Activated CD4-positive, alpha-beta memory T cell treated with anti-CD3 and anti-CD28 coated beads, Interleukin-2, amount 10 ng/mL, durations not matched to agents 7 days and 5 days (primary cell): ENCODE measurements at places on chromosomes 4 and X.

DNA sequence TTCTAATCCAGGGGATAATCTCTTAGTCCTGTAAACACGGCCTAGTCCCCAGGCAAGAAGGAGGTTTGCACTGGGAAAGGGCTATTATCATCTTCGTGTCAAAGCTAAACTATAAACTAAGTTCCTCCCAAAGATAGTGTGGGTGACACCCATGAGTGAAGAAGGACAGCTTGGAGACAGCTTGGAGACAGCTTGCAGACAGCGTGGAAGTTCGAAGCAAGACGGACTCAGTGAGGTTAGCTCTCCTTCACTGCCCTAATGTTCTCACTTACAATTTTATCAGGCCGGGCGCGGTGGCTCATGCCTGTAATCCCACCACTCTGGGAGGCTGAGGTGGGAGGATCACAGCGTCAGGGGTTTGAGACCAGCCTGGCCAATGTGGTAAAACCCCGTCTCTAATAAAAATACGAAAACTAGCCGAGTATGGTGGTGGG, 19.2 kb upstream of the PLCXD1 start:
- no peak for DNase-seq

GRCh38 chr4:94412658-94413038, 39.1 kb upstream of the PDLIM5 start:
- DNase-seq: no peak

DNA sequence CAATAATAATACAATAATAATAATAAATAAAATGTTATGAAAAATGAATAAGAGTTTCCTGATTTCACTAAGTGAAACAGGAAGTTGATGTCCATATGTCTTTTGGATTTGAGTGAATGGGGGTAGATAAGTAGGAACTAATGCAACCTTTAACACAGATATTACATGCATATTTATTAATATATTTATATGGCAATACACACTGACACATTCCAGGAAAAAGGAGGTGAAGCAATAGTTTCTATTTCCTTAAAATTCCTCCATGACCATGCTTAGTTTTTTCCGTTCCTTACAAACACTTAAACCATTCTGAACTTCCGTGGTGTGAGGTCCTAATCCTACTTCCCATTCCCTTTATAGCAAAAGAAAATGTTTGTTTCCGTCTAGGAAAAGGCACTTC, 48.3 kb downstream of the ATXN3L start:
- no peak for DNase-seq

GRCh38 chr4:169309326-169309967, 38.7 kb upstream of the SH3RF1 start:
- DNase-seq: no peak

DNA sequence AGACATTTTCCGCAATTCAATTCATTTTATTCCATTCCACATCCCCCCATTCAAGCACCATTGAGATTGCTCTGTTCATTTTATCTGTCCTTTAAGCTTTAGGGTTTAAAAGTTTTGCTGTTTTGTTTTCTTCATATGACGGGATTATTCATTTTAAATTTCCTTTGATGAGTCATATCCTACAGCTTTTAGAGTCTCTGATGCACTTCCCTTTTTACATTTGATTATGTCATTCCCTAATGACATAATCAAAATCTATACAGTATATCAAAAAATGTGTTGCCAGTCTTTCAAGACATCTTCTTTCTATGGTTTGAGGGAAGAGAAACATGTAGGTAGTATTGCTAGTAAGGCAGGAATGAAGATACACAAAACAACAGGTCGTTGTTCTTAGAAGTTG, 456.3 kb downstream of the PDGFC start:
- no peak for DNase-seq

GRCh38 chr4:123776267-123776666, 379.7 kb downstream of the SPRY1 start:
- no peak for DNase-seq

DNA sequence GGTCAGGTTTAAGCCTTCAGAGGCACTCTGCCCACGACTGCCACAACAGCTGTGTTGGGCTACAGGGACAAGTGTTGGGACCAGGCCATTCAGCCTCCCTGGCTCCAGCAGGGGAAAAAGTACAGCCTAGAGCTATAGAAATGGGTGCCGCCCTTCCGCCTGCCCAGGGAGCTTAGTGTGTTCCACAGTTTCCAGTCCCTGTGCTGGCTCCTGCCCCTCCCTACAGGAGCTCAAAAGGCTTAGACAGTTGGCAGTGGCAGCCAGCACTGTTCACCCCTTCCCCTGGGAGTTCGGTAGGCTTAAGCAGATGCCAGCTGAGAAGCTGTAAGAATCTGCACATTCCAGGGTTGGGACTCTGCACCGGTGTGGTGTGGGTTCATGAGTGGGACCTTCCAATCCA, 408.2 kb upstream of the INTU start:
- DNase-seq: no peak

GRCh38 chr4:186934841-186935443, 211.3 kb upstream of the FAT1 start:
- DNase-seq: no peak

- no peak for DNase-seq
Measured at GRCh38 chr4:172035562-172035961, 222.4 kb downstream of the GALNTL6 start.

GRCh38 chr4:166198041-166198440, 325.0 kb downstream of the TLL1 start:
- DNase-seq: no peak

DNA sequence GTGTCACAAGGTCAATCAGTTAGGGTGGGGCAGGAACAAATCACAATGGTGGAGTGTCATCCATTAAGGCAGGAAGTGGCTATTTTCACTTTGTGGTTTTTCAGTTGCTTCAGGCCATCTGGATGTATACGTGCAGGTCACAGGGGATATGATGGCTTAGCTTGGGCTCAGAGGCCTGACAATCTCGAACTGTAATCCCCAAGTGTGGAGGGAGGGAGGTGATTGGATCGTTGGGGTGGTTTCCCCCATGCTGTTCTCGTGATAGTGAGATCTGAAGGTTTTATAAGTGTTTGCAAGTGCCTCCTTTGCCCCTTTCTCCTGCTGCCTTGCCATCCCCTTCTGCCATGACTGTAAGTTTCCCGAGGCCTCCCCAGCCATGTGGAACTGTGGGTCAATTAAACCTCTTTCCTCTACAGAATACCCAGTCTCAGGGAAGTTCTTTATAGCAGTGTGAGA, 36.7 kb upstream of the STS start:
- DNase-seq: no peak

GRCh38 chr4:85741921-85742591, 267.1 kb downstream of the ARHGAP24 start:
- no peak for DNase-seq

DNA sequence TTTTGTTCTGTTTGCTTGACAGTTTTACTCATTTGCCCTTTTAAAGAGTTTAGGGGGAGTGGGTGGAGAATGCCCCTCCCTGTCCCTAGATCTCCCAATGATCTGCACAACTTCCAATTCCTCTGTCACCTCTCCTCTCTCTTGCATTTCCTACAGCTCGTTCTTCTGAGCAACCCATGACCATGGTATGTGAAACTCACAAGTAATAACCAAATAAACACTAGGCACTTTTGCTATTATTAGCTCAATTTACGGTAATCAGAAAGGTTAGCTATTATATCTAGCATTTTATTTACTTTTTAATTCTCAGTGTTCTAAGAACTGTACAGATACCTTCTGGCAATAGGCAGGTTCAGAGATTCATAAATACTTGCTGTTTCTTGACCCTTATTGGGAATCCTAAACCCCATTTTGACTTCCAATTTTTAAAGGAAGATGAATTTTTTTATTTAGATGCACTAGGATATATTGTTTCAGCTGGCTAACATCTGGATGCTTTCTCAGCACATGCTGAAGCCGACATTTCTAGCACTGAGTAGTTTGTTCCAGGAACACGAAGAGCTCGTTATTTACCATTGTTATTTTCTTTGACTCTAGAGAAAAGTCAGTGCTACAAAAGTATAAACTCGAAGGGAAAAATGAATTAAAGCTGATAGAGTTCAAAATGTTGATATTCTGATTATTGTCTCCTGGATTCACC, 194.7 kb upstream of the TLL1 start:
- DNase-seq: no peak

DNA sequence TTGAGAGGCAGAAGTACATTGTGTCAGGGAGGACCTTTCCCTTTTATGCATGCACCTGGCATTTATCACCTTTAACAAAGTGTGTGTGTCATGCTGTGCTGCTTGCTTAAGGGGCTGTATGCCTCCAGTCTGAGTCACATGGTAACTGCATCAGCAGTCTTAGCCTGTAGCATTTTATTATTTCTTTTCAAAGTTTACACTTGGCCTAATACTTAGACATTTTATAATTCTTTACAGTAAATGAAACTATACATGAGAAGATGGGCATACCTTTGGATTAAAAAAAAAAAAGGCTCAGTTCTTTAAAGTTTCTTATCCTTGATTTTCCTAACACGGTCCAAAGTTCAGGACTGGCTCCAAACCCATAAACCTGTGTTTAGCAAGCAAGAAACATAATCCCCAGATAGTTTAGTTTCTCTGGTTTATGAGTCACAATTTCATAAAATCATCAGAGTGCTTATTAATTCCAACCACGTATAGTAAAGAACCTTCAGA, 14.6 kb downstream of the NPNT start:
- no peak for DNase-seq

GRCh38 chr4:122776916-122777315, 44.4 kb downstream of the BBS12 start:
- DNase-seq: no peak

DNA sequence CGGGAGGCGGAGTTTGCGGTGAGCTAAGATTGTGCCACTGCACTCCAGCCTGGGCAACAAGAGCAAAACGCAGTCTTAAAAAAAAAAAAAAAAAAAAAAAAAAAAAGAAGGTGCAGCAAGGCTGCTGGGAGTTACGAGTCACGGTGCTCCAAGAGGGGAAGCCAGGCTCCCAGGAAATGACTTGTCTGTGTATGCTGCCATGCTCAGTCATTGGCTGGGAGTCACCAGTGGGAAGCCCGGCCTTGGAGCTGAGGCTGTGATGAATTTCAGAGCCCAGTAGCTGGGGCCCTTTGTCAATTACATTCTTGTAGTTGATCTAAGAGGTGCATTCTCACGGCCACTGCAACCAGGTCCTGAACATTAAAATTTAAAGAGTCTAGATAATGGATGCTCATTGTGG, 1105.1 kb upstream of the TENM3 start:
- no peak for DNase-seq

DNA sequence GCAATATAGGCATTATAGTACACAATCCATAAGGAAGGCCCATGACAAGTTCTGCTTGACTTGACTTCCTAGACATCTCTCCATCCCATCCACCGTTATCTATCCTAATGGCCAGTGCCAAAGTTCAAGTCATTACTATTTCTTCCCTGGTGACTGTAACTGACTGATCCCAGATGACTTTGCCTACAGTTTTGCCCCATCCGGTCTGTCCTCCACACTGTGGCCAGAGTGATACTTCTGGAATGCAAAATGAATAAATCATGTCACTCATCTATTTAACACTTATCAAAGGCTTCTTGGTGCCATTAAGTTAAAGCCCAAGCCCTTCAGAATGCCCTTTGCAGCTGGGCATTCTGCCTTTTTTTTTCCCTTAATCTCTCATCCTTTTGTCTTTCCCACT, 130.8 kb downstream of the PPARGC1A start:
- DNase-seq: no peak

DNA sequence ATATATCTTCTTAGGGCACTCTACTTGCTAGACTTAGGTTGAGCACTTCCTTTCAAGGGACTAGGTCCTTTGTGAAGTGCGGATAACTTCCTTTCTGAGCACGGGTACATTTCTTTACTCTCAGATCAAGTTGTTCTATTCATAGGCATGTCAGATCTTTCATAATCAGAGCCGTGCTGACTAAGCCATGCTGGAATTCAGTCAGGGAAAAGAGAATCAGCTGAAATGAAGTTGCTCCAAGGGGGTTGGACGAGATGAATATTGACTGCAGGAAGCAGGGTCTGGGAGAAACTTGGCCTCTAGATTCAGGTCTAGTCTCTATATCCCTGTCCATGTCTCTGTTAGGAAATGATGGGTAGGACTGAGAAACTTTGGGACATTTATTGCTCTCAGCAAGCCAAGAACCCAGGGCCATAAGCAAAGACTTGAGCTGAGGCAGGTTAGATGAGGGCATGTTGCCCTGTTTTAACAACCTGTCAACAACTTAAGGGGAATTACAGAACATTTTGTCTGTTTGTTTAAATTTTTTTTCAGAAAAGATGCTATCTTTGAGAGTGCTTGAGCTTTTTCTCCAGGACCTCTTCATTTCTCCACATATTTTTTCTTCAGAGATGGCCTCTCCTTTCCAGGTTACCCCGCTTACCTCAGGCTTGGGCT, 28.3 kb downstream of the AREG start:
- DNase-seq: no peak

GRCh38 chr4:20883231-20883630, 183.0 kb downstream of the PACRGL start:
- no peak for DNase-seq
